CD4-positive, alpha-beta memory T cell (primary cell): ENCODE measurements at places on chromosomes 2 and 18. TPM values are rescaled to one million over a fixed set of nuclear protein-coding genes. Genes with fewer than 3 reads are reported as not detected.

Gene RTP5
- 0.28 TPM for total RNA-seq

Gene ZNF512
- 51.9 TPM for total RNA-seq

Gene FOXD4L1
- 0.52 TPM for total RNA-seq

Gene ZC3H8
- total RNA-seq = 18.9 TPM

Gene IL1B
- 0.81 TPM for total RNA-seq

Gene OBSL1
- 0.09 TPM for total RNA-seq

Gene ZNF385B
- total RNA-seq = not detected

Gene PAX8
- 1.7 TPM for total RNA-seq

Gene MFSD2B
- total RNA-seq = not detected

GRCh38 chr2:16546128-16546754 is 119.4 kb downstream of the CYRIA start:
- no peaks in the 10 kb centered on the region for H3K27me3 ChIP-seq
- peak; percentile 5 for DNase-seq
- H3K4me1 ChIP-seq = no peaks in the 10 kb centered on the region
- H3K36me3 ChIP-seq = no peaks in the 10 kb centered on the region

DNA sequence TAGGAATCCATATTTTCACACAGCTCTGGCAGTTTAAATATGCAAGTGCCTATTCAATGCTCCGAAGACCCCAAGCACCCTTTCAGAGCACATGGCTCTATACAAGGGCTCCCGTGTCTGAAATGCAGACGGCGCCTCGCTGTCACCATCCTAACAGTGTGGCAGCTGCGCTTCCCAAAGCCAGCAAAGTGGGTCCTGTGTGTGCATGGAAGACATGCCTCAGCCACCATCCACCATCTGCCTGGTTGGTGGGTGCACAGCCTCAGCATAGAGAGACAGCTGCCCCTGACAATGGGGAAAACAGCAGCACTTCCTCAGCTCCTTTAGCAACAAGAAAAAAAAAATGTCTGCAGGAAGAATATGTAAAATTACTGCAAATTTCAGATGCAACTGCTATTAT is 218.1 kb downstream of the SP3 start:
- no peaks in the 10 kb centered on the region for H3K36me3 ChIP-seq
- H3K27ac ChIP-seq = no peak overlapping the region
- H3K4me3 ChIP-seq = no peak overlapping the region
- H3K4me1 ChIP-seq = no peaks in the 10 kb centered on the region

- H3K27me3 ChIP-seq = no peaks in the 10 kb centered on the region
- no peak overlapping the region for H3K4me3 ChIP-seq
- no peak overlapping the region for H3K27ac ChIP-seq
- H3K36me3 ChIP-seq = no peaks in the 10 kb centered on the region
- no peak for DNase-seq
- H3K4me1 ChIP-seq = no peaks in the 10 kb centered on the region
Observed at GRCh38 chr2:104025295-104025694, 828.6 kb upstream of the POU3F3 start.

DNA sequence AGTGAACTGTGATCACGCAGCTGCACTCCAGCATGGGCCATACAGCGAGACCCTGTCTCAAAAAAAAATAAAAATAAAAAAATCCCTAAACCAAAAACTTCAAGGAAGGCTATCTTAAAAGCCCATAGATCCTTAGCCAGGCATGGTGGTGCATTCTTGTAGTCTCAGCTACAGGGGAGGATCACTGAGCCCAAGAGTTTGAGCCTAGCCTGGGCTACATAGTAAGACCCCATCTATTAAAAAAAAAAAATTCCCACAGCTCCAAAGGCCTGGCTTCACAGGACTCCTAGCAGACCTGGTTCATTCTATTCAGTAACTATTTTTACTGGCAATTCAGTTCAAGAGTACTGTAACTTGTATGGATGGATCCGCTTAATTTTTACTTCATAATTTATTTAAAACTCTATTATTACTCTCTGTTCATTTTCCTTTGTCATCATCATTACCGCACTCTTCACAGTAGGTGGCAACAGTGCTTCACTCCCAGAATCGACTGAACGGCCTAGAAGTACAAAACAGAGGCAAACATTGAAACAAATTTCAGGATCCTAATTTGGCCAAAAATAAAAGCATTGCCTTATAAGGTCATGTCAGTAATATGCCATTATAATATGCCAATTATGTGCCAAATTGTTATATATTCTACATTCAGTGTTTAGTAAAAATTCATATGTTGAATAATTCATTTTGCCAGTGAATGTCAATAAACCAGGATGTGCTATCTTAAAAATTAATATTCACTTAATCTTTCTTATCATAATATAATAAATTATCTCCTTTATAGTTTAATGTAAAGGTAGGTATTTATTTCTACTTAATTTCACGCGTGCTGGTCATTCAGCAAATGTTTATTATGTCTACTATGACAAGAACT is 14.3 kb upstream of the STAM2 start:
- H3K36me3 ChIP-seq = no peaks in the 10 kb centered on the region
- no peak overlapping the region for H3K27ac ChIP-seq
- H3K27me3 ChIP-seq = no peaks in the 10 kb centered on the region
- no peaks in the 10 kb centered on the region for H3K4me1 ChIP-seq
- H3K4me3 ChIP-seq = no peak overlapping the region

DNA sequence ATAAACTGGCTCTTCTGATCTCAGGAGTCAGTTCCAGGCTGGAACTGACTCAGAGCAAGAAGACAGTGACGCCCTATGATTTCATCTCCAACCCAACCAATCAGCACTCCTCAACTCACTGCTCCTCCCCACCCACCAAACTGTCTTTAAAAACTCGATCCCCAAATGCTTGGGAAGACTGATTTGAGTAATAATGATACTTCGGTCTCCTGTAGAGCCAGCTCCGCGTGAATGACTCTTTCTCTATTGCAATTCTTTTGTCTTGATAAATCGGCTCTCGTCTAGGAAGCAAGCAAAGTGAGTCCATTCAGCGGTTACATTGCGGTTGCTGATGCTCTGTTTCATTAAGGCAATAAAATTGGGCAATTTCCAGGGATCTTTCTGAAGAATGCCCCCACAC is 1025.3 kb upstream of the CNTNAP5 start:
- H3K4me3 ChIP-seq = no peak overlapping the region
- H3K27me3 ChIP-seq = no peaks in the 10 kb centered on the region
- H3K27ac ChIP-seq = no peak overlapping the region
- no peaks in the 10 kb centered on the region for H3K36me3 ChIP-seq
- no peaks in the 10 kb centered on the region for H3K4me1 ChIP-seq
- no peak for DNase-seq

- no peaks in the 10 kb centered on the region for H3K27me3 ChIP-seq
- H3K36me3 ChIP-seq = no peaks in the 10 kb centered on the region
- H3K4me1 ChIP-seq = no peaks in the 10 kb centered on the region
- peak; percentile 21 for DNase-seq
- H3K27ac ChIP-seq = no peak within 1 kb of the TSS
- H3K4me3 ChIP-seq = no peak within 1 kb of the TSS
Observed at GRCh38 chr18:31162825-31163435, at the start of gene DSC1. Gene DSC1, minus strand, starts transcription at chr18:31162856. Its CDS starts 262 bp downstream, at chr18:31162594.

DNA sequence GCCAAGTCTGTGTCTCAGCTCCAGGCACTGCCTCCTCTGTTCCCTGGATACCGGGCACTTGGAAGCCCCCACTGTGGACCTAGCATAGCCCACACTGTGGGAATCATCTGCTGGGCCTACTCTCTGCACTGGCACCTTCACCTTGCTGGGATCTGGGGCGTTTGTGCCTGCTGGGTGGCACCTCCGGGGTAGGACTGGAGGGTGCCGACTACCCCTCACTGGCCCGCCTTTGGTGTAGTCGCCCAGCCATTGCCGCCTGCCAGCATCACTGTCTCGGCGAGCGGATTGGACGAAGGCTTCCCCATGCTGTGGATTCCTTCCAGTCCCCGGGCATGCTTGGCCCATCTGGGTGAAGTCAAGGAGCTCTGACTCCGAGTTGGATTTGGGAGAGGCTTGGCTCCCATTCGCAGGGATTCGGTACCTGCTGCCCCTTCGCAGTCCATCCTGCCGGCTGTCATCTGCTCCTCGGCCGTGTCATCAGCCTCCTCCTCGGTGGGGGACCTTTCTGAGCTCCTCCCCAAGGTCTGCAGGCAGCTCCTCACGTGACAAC is 180.6 kb upstream of the HDAC4 start:
- H3K27ac ChIP-seq = no peak overlapping the region
- no peak overlapping the region for H3K4me3 ChIP-seq
- no peaks in the 10 kb centered on the region for H3K36me3 ChIP-seq
- no peak for DNase-seq
- H3K27me3 ChIP-seq = no peaks in the 10 kb centered on the region

DNA sequence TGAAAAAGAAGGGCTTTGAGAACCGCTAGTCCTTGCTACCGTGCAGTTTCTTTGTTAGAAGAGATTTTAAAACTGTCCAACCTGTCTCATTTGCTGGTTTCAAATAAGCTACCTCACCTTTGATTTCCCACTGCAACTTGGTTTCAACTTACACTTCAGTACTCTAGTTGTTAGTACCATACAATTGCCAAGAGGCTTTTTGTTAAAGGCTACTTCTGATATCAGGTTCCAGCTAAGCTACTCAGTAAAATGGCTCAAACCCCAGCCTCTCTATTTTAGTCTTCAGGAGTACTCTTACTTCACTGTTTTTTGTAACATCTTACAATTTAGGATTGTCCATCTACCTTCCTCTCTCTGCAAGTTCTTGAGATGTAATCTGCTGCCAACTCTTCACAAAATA is 91.6 kb downstream of the INO80D start:
- H3K27ac ChIP-seq = no peak overlapping the region
- H3K4me3 ChIP-seq = no peak overlapping the region
- H3K4me1 ChIP-seq = no peaks in the 10 kb centered on the region

DNA sequence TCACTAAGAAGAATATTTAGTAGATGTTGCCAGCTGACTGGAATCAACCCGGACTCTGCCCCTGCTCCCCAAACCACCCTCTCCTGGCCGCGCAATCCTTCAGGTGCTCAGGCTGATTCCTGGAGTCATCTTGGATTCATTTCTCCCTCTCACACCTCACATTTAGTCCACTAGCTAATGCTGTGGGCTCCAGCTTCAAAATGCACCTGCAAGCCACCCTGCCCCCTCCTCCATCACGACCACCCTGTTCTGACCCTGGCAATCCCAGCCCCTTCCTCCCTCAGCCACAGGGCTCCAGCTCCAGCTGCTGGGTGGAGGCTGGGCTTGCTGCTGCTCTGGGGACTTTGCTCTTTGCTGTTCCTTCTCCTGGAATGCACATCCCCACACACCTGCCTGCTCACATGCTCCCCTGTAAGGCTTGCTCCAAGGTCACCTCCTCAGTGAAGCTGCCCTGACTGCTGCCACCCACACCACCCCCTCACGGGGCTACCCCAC is 61.3 kb upstream of the SH3RF3 start:
- H3K27me3 ChIP-seq = no peaks in the 10 kb centered on the region
- H3K27ac ChIP-seq = no peak overlapping the region
- no peak for DNase-seq
- H3K36me3 ChIP-seq = no peaks in the 10 kb centered on the region

GRCh38 chr2:101107241-101107640 is 43.9 kb downstream of the TBC1D8 start:
- no peaks in the 10 kb centered on the region for H3K27me3 ChIP-seq
- DNase-seq = no peak
- no peaks in the 10 kb centered on the region for H3K4me1 ChIP-seq
- no peak overlapping the region for H3K4me3 ChIP-seq
- no peaks in the 10 kb centered on the region for H3K36me3 ChIP-seq

- no peak overlapping the region for H3K27ac ChIP-seq
- H3K36me3 ChIP-seq = no peaks in the 10 kb centered on the region
- H3K4me3 ChIP-seq = no peak overlapping the region
- H3K4me1 ChIP-seq = no peaks in the 10 kb centered on the region
Observed at GRCh38 chr2:19504400-19505198, 146.2 kb upstream of the OSR1 start.

DNA sequence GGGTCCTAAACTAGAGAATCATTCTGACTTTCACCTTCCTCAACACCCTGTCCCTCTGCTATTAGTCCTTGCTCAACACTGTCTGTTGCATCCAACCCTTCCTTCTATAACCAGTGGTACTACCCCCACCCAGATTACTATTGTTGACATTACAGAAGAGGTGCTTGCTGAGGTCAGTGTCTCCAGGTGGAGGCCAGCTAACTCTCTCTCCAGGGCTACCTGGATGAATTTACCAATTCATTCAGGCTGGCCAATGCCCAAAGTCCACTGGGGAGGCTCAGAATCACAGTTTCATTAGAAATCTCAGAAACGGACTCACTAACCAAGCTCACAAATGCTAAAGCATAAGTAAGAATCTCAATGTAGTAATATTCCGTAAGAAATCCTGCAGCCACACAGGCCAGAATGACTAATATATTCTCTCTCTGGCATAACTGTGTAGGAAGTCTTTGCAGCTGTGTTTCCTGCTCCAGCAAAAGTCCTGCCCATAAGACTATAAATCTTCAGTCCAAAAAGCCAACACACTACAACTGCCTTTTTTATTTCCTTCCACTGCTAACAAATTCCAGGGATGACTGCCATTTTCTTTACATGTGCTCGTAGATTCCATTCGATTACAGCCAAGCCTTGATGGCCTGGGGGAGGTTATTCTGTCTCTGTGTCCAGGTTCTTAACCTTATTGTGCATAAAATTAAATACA is 10.0 kb upstream of the TTR start:
- H3K4me3 ChIP-seq = no peak overlapping the region
- H3K27ac ChIP-seq = no peak overlapping the region
- no peaks in the 10 kb centered on the region for H3K4me1 ChIP-seq
- DNase-seq = no peak
- H3K27me3 ChIP-seq = no peaks in the 10 kb centered on the region
- no peaks in the 10 kb centered on the region for H3K36me3 ChIP-seq

DNA sequence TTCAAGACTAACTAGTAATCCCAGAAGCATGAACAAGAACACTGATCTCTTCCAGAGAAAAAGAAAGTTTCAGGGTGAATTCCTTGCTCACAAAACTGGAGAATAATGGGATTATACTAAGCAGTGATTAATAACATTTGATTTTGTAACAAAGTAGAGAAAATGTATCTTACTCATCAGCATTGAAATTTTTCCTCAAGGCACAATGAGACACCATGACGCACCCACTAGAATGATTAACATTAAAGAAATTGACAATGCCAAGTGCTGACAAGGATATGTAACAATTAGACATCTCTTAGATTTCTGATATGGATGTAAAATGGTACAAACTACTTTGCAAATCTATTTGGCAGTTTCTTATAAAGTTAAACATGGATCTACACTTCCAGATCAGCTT is 101.1 kb upstream of the EPHA4 start:
- no peak overlapping the region for H3K27ac ChIP-seq
- no peaks in the 10 kb centered on the region for H3K27me3 ChIP-seq
- H3K4me3 ChIP-seq = no peak overlapping the region
- DNase-seq = no peak
- no peaks in the 10 kb centered on the region for H3K36me3 ChIP-seq

- H3K36me3 ChIP-seq = no peaks in the 10 kb centered on the region
- no peak overlapping the region for H3K4me3 ChIP-seq
- DNase-seq = no peak
- no peaks in the 10 kb centered on the region for H3K4me1 ChIP-seq
- no peak overlapping the region for H3K27ac ChIP-seq
Observed at GRCh38 chr2:168256448-168256847, 9.1 kb upstream of the STK39 start.
